ENCODE measurements at places on chromosomes 5 and 9.

GRCh38 chr5:141234109-141234667 lies 11.0 kb upstream of the PCDHB15 start:
- DNase-seq = no peak

- no peak for DNase-seq
These were observed 15.6 kb downstream of the SLC1A3 start for GRCh38 chr5:36621985-36622384.

DNA sequence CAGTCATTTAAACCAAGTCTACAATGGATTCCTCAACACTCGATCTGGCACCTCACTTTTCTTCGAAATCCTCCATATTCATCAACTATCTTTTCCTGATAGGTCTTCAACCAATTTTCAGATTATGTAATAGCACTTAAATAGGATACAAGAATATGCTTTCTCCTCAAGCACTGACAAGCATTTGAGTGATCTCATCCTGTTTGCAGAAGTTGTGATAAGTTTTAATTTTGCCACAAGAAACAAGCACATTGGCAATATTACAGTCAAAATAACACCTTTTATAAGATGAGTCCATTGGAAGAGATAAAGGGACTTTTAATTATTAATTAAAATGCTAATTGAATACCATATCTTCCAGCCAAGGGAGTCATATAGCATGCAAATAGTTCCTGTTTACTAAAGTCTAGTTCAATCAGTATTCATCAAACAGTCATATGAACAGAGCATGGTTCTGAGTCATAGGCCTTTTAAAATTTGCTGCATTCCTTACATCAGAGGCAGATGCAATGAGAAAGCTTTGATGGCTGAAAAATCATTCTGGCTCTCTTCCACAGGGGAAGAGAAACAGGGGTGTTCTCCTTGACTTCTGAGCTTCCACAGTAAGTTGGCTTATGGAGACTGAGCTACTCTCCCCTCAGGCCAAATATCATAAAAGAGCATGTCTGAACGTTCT lies 32.7 kb upstream of the ZCCHC9 start:
- no peak for DNase-seq

GRCh38 chr5:157513182-157513581 lies 53.2 kb downstream of the NIPAL4 start:
- no peak for DNase-seq

- DNase-seq = no peak
These were observed 40.0 kb upstream of the ABL1 start for GRCh38 chr9:130794923-130795495.

- no peak for DNase-seq
These were observed at the start of gene PCDHGC5 for GRCh38 chr5:141488591-141489561. PCDHGC5 (plus strand) TSS chr5:141489081; CDS start chr5:141489241, 160 bp downstream.

DNA sequence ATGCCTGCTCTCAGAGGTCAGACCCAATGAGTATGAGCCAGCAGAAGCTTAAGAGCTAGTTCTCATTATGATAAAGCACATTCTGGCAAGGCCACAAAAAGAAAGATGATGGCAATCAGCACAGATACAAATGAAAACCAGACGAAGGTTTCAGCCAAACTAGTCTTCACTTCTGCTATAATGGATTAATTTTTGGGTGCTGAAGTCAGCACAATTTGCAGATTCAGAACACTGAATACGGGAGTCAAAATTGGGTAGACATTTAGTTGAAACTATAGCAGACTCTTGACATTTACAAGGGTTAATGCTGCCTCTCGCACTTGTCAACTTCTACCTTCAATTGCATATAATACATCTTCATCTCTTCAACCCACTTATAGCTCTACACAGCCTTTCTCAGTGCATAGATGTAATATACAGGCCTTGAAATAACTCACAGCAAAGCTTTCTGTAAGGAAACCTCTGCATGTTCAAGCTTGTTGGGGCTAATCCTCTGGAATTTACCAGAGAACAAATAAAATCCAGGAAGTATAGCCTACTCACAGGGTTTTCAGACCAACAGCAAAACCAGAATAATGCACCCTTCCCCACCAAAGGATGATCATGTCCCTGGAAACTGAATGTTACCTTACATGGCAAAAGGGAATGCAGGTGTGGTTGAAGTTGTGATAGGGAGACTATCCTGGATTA lies 77.1 kb downstream of the BAAT start:
- DNase-seq = no peak

DNA sequence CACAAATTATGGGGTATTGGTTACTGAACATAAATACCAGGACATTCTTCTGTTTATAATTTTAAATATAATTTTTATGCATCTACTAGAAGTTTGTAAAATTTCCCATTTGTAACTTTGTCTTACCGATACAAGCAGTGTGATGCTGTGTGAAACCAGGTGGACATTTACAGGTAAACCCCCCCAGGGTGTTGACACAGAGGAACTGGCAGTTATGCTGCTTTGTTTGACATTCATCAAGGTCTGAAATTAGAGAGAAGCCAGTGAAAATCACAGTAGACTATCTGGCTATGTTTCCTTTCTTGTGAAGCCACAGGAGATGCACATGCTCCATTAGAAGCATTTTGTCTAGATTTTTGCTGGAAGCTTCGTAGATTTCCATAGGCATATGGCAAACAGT lies 190.9 kb downstream of the SLC12A2 start:
- no peak for DNase-seq

DNA sequence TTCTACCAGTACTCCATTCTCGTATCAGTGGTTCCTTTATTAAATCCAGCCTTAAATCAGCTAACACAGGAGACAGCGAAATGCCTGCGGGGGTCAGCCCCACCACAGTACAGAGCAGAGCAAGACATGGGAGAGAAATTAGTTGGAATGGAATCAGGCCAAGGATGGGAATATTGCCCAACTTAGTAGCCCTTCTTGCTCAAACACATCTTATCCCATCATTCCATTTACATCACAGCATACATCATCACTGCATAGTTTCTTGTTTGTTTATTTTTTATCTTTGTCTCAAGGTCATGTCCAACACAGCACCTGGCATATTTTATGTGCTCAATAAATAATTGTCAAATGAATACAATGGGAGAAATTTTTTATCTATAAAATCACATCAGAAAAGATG lies 34.3 kb upstream of the DAB2 start:
- no peak for DNase-seq

- no peak for DNase-seq
These were observed 103.6 kb downstream of the FNBP1 start for GRCh38 chr9:129939431-129939830.

- peak; percentile 35 for DNase-seq
These were observed 544 bp downstream of the FNBP1 start for GRCh38 chr9:130042406-130042884.

DNA sequence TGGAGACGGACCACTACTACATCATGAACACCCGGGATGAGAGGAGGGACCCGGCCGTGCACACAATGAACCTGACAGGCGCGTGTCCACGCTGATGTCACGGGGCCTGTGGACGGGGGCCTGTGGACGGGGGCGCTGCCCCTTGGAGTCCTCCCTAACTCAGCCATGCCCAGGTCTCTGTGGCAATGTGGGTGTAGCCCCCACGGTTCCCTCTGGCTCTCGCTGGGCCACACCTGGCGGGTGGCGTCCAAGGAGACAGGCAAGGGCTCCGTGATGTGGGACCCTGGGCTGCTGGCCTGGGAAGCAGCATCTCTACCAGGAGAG lies 22.1 kb downstream of the PAEP start:
- DNase-seq = no peak

GRCh38 chr5:16864631-16865131 lies 71.4 kb downstream of the MYO10 start:
- no peak for DNase-seq

GRCh38 chr9:135554718-135555117 lies 6.8 kb upstream of the PAEP start:
- DNase-seq = no peak

- no peak for DNase-seq
These were observed 182.9 kb downstream of the AOPEP start for GRCh38 chr9:94909250-94909894.

DNA sequence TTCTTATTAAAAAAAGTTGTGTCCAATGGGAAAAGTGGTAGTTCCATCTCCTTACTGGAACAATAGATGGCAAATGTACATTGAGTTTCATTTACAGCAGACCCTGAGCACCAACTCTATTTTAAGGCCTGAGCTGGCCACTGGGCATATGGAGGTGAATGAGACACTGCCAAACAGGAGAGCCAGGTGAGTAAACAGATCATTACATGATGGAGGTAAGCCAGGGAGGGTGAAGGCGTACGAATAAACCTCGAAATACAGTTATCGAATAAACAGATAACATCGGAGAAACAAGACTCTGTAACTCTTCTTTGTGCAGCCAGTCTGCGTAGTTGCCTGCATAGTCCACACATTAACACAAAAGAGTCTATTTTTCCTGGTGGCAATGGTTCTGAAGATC lies 446.4 kb upstream of the KLF4 start:
- DNase-seq = no peak

- no peak for DNase-seq
These were observed 17.5 kb downstream of the TMEM38B start for GRCh38 chr9:105711867-105712266.

DNA sequence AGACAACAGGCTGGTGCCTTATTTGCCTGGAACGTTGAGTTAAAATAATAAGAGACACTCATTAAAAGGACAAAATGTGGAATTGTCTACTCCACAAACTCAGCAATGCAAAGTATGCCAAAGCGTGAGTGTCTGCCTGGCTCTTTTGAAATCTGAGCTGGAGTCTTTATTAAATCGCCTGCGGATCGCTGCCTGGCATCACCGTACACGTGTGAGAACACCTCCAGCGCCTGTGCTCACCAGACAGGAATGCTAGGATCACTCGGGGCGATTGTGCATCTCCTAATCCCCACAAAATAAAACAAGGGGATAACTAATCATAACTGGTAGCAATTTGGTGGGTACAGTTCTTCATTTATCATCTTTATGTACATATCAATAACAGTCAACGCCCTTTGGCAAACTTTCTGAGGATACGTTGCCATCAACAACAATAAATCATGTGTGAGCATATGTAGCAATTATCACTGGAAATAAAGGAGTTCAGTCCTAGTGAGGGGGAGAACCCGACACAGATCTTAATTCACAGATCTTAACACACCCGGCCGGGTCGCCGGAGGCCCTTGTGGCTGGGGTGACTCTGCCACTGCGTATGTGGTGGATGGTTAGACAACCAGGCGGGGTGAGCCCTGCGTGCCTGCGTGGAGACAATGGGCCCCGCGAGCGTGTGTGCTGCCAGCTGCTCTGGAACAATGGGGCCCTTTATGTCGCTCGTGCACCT lies 284.9 kb upstream of the IRX1 start:
- DNase-seq = no peak

- DNase-seq = peak; percentile 10
These were observed 16.1 kb upstream of the COL5A1 start for GRCh38 chr9:134625361-134626068.

DNA sequence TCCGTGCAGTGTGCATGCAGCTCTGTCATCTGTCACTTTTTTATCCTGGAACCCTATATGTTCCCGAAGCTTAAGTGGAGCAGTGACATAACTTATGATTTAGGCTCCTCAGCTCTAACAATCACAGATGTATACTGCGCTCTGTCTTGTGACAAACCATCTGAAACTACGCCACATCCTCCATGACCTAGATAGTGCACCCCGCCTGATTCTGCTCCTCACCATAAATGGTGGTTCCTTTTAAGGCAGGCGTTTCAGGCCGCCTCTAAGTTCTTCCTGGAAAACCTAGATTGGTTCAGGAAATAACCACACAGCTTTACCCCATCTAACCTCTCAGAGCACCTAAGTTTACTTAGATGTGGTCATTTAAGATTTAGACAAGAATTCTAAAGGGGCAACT lies 372.0 kb downstream of the CDH10 start:
- DNase-seq = no peak

- no peak for DNase-seq
These were observed 13.8 kb downstream of the ZNF608 start for GRCh38 chr5:124732428-124733328.

All from 8988T (cell line).